Esophagus squamous epithelium (tissue), 5 donors: ENCODE measurements at places on chromosomes 2 and 18.

GRCh38 chr2:74869517-74869916 is 35.6 kb downstream of the HK2 start:
- peaks cover 4% of the 10 kb centered on the region for H3K4me1 ChIP-seq
- H3K36me3 ChIP-seq: peaks cover 49% of the 10 kb centered on the region
- H3K27me3 ChIP-seq: no peaks in the 10 kb centered on the region
- no peak for DNase-seq

DNA sequence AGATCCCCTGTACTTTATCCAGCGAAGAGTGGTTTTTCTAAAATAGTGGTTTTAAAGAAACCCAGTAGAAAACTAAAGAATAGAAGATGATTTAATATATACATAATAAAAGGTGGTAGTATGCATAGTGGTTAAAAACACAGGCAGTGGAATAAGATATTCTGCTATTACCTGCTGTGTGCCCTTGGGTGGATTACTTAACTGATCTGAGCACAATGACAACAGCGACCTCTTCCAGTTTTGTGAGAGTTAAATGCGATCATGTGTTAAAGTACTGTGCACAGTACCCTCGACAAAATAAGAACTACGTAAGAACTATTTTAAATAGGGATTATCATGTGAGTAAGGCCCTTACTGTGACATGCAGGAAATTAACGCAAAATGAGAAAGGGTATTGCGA is 30.0 kb upstream of the CHMP1B start:
- DNase-seq: no peak
- H3K36me3 ChIP-seq: no peaks in the 10 kb centered on the region
- H3K4me1 ChIP-seq: no peaks in the 10 kb centered on the region
- no peaks in the 10 kb centered on the region for H3K27me3 ChIP-seq

GRCh38 chr2:11405599-11406266 is 60.2 kb downstream of the E2F6 start:
- no peak for DNase-seq
- H3K27ac ChIP-seq: peak overlapping the region; percentile 80
- H3K27me3 ChIP-seq: no peaks in the 10 kb centered on the region
- H3K4me1 ChIP-seq: peaks cover 3% of the 10 kb centered on the region

- peaks cover 45% of the 10 kb centered on the region for H3K36me3 ChIP-seq
- no peaks in the 10 kb centered on the region for H3K27me3 ChIP-seq
- H3K4me3 ChIP-seq: no peak overlapping the region
- H3K27ac ChIP-seq: no peak overlapping the region
- no peak for DNase-seq
These were observed 32.1 kb downstream of the GDF7 start for GRCh38 chr2:20698916-20699613.

DNA sequence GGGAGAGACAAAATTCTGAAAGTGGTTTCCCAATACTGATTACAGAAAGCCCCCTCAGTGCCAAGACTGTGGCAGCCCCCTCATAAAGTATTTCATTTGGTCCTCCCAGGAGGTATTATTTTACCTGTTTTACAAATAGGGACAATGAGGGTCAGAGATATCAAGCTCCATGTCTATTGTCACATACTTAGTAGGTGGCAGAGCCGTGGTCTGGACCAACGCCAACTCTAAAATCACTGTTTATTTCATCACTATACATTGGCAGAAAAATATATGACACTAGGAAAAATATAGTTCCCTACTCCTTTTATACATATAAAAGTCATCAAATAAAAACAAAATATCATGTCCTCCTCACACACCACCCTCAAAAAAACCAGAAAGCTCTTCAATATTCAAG is 68.6 kb downstream of the DHRS9 start:
- no peak overlapping the region for H3K4me3 ChIP-seq
- no peak for DNase-seq
- H3K4me1 ChIP-seq: no peaks in the 10 kb centered on the region
- H3K27ac ChIP-seq: no peak overlapping the region

DNA sequence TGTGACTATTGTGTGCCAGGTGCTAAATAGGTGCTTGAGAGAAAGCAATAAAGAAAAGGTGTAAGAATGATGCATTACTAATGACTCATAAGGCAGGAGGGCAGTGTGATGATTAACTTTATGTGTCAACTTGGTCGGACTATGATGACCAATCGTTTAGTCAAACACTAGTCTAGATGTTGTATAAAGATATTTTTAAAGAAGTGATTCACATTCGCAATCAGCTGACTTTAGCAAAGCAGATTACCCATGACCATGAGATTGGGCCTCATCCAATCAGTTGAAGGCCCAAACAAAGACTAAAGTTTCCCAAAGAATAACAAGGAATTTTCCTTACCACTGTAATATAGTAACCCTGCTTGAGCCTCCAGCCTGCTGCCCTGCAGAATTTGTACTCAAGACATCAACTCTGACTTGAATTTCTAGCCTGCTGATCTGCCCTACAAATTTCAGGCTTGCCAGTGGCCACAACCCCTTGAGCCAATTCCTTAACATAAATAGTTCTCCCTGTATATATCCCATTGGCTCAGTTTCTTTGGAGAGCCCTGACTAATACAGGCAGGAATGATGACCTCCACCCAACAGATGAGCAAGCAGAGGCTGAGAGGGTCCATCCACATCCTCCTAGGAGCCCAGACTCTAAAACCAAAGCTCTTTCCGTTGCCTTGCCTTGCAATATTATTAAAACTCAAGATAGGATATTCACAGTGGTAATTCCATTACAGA is 132.6 kb downstream of the ACTR3 start:
- no peak overlapping the region for H3K4me3 ChIP-seq
- no peaks in the 10 kb centered on the region for H3K36me3 ChIP-seq
- DNase-seq: no peak
- no peaks in the 10 kb centered on the region for H3K27me3 ChIP-seq
- no peak overlapping the region for H3K27ac ChIP-seq

- H3K4me3 ChIP-seq: no peak overlapping the region
- no peaks in the 10 kb centered on the region for H3K36me3 ChIP-seq
- H3K4me1 ChIP-seq: peaks cover 6% of the 10 kb centered on the region
- no peak overlapping the region for H3K27ac ChIP-seq
These were observed 28.1 kb downstream of the SGPP2 start for GRCh38 chr2:222452422-222452950.

GRCh38 chr2:202821206-202822160 is 50.1 kb downstream of the ICA1L start:
- no peaks in the 10 kb centered on the region for H3K27me3 ChIP-seq
- H3K36me3 ChIP-seq: no peaks in the 10 kb centered on the region
- H3K4me1 ChIP-seq: no peaks in the 10 kb centered on the region
- no peak for DNase-seq

- H3K36me3 ChIP-seq: no peaks in the 10 kb centered on the region
- H3K27ac ChIP-seq: no peak overlapping the region
- DNase-seq: no peak
These were observed 64.6 kb downstream of the NAPG start for GRCh38 chr18:10590412-10590811.

GRCh38 chr18:76442413-76443171 is 52.5 kb downstream of the ZNF516 start:
- H3K27me3 ChIP-seq: no peaks in the 10 kb centered on the region
- peaks cover 48% of the 10 kb centered on the region for H3K36me3 ChIP-seq
- H3K4me1 ChIP-seq: peaks cover 22% of the 10 kb centered on the region
- no peak overlapping the region for H3K4me3 ChIP-seq
- no peak overlapping the region for H3K27ac ChIP-seq

DNA sequence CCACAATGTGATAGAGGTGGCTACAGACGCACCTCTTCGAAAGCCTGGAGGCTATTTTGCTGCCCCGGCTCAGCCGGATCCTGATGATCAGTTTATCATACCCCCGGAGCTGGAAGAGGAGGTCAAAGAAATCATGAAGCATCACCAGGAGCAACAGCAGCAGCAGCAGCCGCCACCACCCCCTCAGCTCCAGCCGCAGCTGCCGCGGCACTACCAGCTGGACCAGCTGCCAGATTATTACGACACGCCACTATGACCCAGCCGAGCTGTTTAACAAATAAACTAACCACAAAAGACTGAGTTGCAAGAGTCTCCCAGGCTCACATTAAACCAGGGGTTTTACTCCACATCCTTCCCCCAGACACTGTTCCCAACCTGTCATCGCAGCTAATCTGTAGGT is 263.8 kb downstream of the PHLPP1 start:
- H3K36me3 ChIP-seq: peaks cover 12% of the 10 kb centered on the region
- DNase-seq: no peak
- H3K4me3 ChIP-seq: no peak overlapping the region
- H3K27ac ChIP-seq: no peak overlapping the region

- DNase-seq: no peak
- no peaks in the 10 kb centered on the region for H3K36me3 ChIP-seq
- H3K4me3 ChIP-seq: no peak overlapping the region
- no peaks in the 10 kb centered on the region for H3K27me3 ChIP-seq
- peaks cover 11% of the 10 kb centered on the region for H3K4me1 ChIP-seq
These were observed 101.3 kb downstream of the INHBB start for GRCh38 chr2:120447127-120447785.

- no peak for DNase-seq
- no peak overlapping the region for H3K27ac ChIP-seq
- peaks cover 9% of the 10 kb centered on the region for H3K4me1 ChIP-seq
- no peaks in the 10 kb centered on the region for H3K27me3 ChIP-seq
These were observed 345.7 kb downstream of the CYP26B1 start for GRCh38 chr2:71801969-71802368.

DNA sequence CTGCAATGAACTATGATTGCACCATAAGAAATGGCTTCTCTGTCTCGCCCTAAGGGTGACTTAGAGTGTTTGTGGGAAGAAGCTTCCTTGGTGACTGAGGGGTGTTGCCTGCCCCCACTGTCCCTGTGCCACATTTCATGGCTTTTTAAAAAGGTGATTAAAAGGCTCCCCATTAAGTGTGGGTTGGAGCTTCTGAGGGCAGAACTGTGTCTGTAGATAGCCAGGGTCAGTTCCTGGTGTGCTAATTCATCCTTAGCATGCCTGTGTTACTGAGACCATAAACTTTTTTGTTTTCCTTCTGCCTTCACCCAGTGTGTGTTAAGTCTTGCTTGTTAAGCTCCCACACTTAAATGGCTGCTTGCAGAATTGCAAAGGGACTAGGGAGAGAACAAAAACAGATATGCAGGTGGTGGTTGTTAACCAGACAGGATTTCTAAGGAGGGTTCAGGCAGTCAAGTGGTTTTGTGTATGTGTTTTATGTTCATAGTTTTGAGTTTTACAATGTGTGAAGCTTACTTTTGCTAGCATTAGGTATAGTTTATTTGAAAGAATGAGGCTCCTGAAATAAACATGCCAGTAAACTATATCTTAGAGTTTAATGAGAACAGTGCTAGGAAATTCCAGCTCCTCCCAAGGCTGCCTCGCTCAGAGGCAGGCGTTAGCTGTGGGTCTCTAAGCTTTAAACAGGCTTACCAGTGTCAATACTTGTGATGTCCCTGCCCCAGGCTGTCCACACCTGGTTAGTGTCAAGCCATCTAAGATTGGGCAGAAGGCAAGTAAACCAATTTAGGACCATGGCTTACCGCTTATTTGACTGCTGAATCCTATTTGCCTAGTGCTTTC is 14.5 kb downstream of the CERS6 start:
- no peak for DNase-seq
- H3K36me3 ChIP-seq: no peaks in the 10 kb centered on the region
- no peak overlapping the region for H3K27ac ChIP-seq
- H3K4me3 ChIP-seq: no peak overlapping the region
- no peaks in the 10 kb centered on the region for H3K27me3 ChIP-seq
- peaks cover 76% of the 10 kb centered on the region for H3K4me1 ChIP-seq

- H3K4me1 ChIP-seq: peaks cover 12% of the 10 kb centered on the region
- H3K27me3 ChIP-seq: no peaks in the 10 kb centered on the region
- no peak overlapping the region for H3K4me3 ChIP-seq
- DNase-seq: no peak
These were observed 270.4 kb downstream of the TWIST2 start for GRCh38 chr2:239118264-239118663.

GRCh38 chr2:177724398-177725287 is 332.1 kb downstream of the AGPS start:
- H3K36me3 ChIP-seq: no peaks in the 10 kb centered on the region
- H3K4me1 ChIP-seq: no peaks in the 10 kb centered on the region
- DNase-seq: no peak

- no peak overlapping the region for H3K4me3 ChIP-seq
- no peak for DNase-seq
- H3K27me3 ChIP-seq: no peaks in the 10 kb centered on the region
- H3K36me3 ChIP-seq: no peaks in the 10 kb centered on the region
- H3K4me1 ChIP-seq: peaks cover 22% of the 10 kb centered on the region
These were observed 95.3 kb upstream of the RMDN2 start for GRCh38 chr2:37829616-37830395.

DNA sequence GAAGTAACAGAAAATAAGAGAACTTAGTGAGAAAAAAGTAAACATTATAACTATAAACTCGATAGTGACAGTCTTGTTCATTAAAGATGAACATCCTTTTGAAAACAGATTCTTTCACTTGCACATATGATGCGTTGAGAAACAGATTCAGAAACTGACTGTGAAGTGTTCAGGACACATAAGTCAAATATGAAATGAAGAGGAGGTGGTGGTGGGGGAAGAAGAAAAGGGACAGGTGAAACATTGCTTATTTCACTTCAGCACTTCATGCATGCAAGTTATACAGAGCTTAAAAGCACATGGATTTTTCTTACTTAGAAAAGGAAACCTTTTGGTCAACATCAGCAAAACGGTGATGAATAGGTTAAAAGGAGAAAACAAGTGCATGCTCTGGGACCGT is 42.5 kb downstream of the STAT4 start:
- H3K27ac ChIP-seq: no peak overlapping the region
- H3K4me1 ChIP-seq: no peaks in the 10 kb centered on the region
- H3K4me3 ChIP-seq: no peak overlapping the region
- H3K36me3 ChIP-seq: no peaks in the 10 kb centered on the region
- H3K27me3 ChIP-seq: no peaks in the 10 kb centered on the region
- DNase-seq: no peak

DNA sequence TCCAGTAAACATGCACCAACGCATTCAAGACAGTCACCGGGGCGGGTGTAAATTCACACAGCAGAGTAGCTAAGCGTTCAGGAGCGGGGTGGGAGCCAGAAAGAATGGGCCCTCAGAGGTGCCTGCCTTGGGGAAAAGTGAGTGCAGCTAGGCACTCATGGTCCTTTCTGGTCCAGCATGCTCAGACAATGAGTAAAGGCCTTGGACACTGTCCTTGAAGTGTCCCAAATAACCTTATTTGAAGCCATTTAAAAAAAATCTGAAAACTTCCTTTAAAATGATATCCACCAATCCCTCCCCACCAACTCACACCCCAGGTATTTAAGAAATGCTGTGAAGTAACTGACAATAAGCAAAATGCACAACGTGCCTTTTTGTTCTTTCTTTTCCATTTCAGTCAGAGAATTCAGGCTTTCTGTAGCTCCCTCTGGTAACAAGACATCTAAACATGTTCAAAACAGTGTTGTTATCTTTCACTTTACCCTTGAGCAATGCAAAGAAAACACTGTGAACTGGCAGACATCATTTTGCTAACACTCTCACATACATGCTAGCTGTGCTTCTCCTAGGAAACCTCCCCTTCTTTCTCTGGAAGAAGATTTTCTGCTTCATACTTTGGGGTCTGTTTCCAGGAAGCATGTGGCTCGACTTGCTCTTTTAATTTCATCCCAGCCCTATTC is 445.1 kb upstream of the SPRED2 start:
- H3K27me3 ChIP-seq: no peaks in the 10 kb centered on the region
- H3K4me3 ChIP-seq: no peak overlapping the region
- no peak overlapping the region for H3K27ac ChIP-seq
